ENCODE measurements at places on chromosomes 3 and 15.

DNA sequence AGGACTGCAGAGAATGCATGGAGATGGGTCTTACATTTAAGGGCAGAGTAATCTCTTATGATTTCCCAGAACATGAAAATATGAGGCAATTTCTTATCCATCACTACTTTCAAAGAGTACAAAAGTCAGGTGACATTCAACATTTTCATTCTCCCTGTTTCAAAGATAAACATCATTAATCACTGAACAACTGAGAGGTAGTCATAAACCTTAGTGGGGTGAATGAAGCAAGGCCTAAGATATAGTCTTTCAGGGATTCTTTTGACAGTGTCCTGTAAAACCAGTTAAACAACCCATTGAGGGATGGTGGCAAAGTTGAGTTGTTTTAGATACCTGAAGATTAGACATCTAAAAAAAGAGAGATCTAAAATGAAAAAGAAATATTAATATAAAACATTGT, 271.6 kb upstream of the CBLB start:
- no peak for DNase-seq

GRCh38 chr3:46846624-46847542, 16.4 kb downstream of the MYL3 start:
- DNase-seq = no peak

DNA sequence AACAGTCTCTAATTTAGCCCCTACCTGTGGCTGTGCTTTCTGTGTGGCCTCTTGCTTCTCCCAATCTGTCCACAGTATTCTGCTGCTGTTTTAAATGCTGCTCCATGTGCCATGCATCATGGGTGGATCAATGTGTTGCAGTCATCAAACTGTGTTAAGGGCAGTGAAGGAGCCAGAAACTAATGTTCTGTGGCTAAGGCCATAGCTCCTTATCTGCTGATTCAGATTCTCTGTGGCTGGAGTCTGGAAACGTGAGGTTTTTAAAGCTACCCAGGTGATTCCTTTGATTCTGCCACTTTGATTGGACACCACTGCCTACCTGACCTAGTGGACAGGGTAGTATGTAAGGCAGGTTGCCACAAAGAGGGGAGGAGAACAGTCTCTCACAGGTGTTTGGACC, 44.8 kb downstream of the MORC1 start:
- DNase-seq = no peak

GRCh38 chr3:192928016-192928415, 10.4 kb upstream of the MB21D2 start:
- no peak for DNase-seq

- DNase-seq = no peak
Observed at GRCh38 chr3:195207731-195208130, 63.2 kb downstream of the XXYLT1 start.

GRCh38 chr3:53337167-53337940, 10.0 kb downstream of the DCP1A start:
- DNase-seq = no peak

DNA sequence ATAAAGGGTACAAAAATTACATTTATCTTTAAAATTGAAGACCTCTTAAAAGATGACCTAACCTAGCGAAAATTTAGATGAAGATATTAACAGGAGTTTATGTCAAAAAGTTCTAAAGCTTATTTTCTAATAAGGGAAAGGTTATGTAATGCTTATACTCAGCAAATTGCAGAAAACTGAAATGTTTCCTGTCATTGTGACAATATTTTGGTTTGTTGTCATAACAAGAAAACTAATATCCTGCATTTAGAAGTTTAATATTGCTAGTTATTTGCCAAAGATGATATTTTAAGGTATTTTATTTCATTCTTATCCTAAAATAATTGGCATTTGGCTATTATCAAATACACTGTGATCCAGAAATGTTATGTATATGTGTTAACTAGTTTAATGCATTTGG, 294.5 kb downstream of the C3orf38 start:
- no peak for DNase-seq

Data from AG04450 (cell line).